GM23248 (cell line): ENCODE measurements at places on chromosomes 12 and 14. TPM values are rescaled to one million over a fixed set of nuclear protein-coding genes. Genes with fewer than 3 reads are reported as not detected.

GALNT8 gene
- not detected in 2 replicates for polyA plus RNA-seq

OR10AD1 gene
- not detected in 2 replicates for polyA plus RNA-seq

AKAP5 gene
- 0.08 and 0.19 TPM in 2 replicates for polyA plus RNA-seq

KRT6C gene
- not detected in 2 replicates for polyA plus RNA-seq

SUOX gene
- 9.5 and 10.0 TPM in 2 replicates for polyA plus RNA-seq

ACOT6 gene
- not detected in 2 replicates for polyA plus RNA-seq

PDE3A gene
- polyA plus RNA-seq, result 0.06 and 0.11 TPM in 2 replicates

CACNA2D4 gene
- polyA plus RNA-seq, result 0.23 and 0.49 TPM in 2 replicates

KRT8 gene
- polyA plus RNA-seq, result 17.5 and 19.8 TPM in 2 replicates

EEA1 gene
- 55.7 and 56.4 TPM in 2 replicates for polyA plus RNA-seq

PZP gene
- not detected in 2 replicates for polyA plus RNA-seq

DPPA3 gene
- not detected in 2 replicates for polyA plus RNA-seq

OTUB2 gene
- 1.3 and 1.6 TPM in 2 replicates for polyA plus RNA-seq

ZFP36L1 gene
- polyA plus RNA-seq, result 599 and 620 TPM in 2 replicates

RPS29 gene
- 980 and 1,000 TPM in 2 replicates for polyA plus RNA-seq

KSR2 gene
- polyA plus RNA-seq, result not detected in 2 replicates

JPH4 gene
- 0.05 TPM in 1 of 2 replicates, not detected in the other for polyA plus RNA-seq

NGB gene
- polyA plus RNA-seq, result not detected in 2 replicates

KCNH3 gene
- polyA plus RNA-seq, result 0.09 and 0.10 TPM in 2 replicates

VPS29 gene
- 202 and 206 TPM in 2 replicates for polyA plus RNA-seq

DEGS2 gene
- not detected in 2 replicates for polyA plus RNA-seq
